ENCODE measurements at places on chromosomes 13 and 19. TPM values are rescaled to one million over a fixed set of nuclear protein-coding genes. Genes with fewer than 3 reads are reported as not detected.

CLEC17A gene
- total RNA-seq = not detected

GRCh38 chr19:41991025-41991424 lies 3.0 kb downstream of the ATP1A3 start:
- DNase-seq = no peak

UCHL3 gene
- 64.6 TPM for total RNA-seq

- no peak for DNase-seq
Measured at GRCh38 chr13:110442930-110443621, 118.4 kb downstream of the RAB20 start.

ZNF615 gene
- total RNA-seq = 13.9 TPM

ZSCAN4 gene
- total RNA-seq = not detected

DNA sequence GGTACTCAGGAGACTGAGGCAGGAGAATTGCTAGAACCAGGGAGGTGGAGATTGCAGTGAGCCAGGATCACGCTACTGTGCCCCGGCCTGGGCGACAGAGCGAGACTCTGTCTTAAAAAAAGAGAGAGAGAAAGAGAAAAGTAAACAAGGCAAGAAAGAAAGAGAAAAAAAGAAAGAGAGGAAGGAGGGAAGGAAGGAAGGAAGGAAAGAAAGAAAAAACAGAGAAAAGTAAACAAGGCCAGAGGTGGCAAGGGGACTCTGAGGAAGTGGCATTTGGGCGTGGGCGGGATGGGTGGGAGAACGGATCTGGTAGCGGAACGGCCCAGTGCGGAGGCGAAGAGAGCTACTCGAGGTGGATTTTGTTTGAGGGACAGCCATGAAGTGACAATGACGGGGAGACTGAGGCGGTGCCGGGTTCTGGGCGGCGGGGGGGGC lies 7.5 kb upstream of the ARRDC2 start:
- DNase-seq = no peak

DNA sequence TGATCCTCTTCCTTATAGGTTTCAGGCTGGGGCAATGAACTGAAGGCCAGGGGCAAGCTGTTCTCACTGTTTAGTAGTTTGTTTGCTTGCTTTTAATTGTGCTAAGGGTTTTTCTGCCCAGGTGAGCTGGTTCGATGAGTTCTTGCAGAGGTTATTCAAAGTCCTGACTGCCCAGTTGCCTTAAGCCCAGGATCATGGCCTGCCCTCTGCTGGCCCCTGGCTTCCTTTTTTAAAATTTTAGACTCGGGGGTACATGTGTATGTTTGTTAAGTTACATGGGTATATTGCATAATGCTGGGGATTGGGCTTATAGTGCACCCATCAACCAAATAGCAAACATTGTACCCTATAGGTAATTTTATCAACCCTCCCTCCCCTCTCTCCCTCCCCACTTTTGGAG lies 65.7 kb downstream of the ZNF536 start:
- DNase-seq = no peak

ZNF490 gene
- total RNA-seq = 6.7 TPM

CERS1 gene
- not detected for total RNA-seq

DNA sequence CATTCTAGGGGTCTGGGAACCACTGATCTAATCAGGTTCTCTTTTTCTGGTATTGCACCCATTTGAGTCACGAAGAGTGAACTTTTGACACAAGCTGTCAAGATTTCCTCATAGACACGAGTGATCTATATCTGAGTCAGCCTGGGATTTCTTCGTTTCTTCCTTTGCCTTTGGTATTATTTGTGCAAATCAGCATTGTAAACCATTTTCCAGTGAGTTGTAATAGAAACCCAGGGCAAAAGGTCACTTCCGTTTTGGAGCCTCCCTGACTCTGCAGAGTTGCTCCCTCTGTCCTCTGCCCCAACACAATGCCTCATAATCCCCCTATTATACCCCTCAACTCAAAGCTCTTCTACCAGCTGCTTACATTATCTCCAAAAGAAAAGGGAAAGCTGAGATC lies 615.1 kb downstream of the EFNB2 start:
- DNase-seq = no peak

GRCh38 chr13:24181991-24182702 lies 21.6 kb downstream of the SPATA13 start:
- no peak for DNase-seq

Data from esophagus squamous epithelium (tissue), 5 donors.